ENCODE measurements at places on chromosomes 11 and 22.
A peak's percentile ranks its signal among the peaks of the same experiment; 100 is the strongest.

DNA sequence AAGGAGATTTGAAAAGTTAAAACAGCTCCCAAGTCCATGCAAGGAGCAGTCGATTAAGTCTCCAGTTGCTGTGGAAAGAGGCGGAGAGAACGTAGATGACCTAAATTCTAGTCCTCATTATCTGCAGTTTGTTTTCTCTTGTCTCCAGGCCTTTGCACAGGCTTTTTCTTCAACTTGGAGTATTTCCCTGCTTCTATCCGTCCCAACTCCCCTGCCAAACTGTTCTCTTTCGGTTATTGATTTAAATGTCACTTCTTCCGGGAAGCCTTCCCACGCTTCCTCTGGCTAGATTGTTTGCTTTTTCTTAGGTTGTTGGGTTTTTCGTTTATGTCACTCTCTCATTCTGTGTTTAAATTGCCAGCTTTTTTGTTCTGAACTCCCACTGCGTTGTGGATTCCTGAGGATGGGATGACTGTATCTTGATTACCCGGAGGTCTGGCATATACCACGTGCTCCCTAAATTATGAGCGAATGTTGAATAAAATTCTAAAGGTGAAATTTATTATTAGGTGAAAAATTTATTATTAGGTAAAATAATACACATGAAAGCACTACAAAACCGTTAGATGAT is 463 bp downstream of the TMEM126B start:
- no peak for DNase-seq

- DNase-seq, result no peak
These were observed 75.7 kb downstream of the CCDC83 start for GRCh38 chr11:85930879-85931366.

- DNase-seq, result no peak
These were observed 56.1 kb downstream of the APIP start for GRCh38 chr11:34860034-34860433.

DNA sequence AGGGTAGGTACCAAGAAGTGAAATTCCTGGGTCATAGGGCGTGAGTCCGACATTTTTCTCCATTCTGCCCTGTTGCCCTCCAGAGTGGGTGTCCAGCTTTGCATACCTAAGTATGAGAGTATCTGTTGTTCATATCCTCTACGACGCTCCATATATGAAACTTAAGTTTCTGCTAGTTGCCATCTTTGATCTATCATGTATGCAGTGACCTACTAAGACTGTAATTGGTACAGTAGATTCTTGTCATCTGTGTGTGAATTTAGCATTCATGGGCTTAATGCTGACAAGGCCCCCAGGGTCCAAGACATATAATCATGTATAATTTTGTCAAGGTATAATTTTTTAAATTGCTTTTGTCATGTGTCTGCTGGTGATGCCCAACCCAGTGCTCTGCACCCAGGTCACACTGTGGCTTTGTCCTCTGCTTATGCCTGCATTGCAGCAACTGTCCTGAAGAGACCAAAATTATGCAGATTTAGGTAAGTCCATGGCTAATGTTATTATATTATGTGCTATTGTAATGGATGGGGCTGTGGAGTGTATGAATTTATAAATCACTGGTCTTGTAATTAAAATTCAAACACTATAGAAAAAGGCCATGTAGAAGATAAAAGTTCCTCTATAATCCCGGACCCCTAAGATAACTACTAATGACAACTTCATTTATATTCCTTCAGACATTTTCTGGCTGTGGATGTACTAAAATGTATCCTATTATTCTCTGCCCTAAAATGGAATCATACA is 12.2 kb downstream of the NEAT1 start:
- DNase-seq, result no peak

- no peak for DNase-seq
These were observed 121.7 kb downstream of the ZNF280B start for GRCh38 chr22:22386602-22387385.

DNA sequence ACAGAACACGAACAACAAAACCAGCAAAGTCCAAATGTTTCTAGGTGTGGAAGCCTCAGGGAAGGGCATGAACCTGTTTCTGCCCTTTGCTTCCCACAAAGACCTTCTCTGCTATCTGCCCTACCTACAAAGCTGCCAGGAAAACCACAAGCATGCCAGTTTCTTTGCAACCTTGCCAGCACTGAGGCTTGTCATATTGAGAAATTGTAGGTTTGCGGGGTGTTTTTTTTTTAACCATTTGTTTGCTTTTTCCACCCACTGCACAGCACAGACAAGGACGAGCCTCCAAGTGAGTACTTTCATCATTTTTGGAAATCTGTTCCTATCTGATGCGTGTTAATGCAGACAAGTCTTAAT is 12.8 kb downstream of the PARVG start:
- no peak for DNase-seq

DNA sequence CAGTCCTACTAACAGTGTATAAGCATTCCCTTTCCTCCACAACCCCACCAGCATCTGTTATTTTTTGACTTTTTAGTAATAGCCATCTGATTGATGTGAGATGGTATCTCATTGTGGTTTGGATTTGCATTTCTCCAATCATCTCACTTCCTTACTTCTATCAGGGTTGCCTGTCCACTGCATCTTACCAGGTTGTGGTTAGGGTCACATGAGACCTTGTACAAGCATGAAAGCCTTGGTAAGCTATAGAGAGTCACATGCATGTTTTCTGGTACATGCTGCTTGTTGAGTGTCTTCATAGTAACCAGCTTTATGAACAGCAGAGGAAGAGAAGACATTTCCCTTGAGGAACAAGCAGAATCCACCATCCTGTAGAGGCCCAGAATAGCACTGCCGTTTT is 102.9 kb upstream of the PAX6 start:
- no peak for DNase-seq

DNA sequence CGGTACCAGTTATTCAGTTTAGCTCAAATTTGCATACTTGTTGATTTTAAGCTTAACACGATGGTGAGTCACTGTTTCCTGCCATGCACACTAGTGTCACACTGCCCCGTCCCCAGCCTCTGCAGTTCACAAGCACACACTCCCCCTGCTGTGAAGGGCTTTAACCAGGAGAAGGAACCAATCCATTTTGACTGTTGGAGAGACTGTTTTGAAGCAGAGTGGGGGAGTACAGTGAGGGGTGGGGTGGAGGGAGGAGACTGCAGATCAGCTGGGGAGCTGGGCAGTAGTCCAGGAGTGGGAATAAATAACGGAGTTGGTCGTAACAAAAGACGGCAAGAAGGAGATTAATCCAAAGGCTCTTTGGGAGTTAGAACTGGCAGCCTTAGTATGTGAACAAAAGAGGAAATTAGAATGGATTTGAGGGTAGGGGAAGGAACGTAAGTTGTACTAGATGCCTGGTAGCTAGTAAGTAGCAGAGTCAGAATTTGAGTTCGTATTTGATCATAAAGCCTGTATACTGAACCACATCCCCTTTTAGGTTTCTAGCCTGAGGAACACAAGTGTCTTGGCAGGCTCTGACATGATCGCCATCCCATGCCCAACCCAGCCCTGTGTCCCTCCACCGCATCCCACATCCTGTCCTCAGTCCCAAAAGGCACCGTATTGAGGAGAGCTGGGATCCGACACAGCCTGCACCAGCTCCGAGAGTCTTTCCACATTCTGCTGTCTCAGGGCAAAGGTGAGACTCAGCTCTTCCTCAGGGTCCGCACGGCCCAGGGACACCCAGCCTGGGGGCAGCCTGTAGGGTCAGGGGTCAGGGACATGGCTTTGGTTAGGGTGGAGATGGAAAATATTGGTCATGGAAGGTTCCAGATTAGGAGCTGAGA is 862 bp downstream of the TPP1 start:
- DNase-seq, result no peak

DNA sequence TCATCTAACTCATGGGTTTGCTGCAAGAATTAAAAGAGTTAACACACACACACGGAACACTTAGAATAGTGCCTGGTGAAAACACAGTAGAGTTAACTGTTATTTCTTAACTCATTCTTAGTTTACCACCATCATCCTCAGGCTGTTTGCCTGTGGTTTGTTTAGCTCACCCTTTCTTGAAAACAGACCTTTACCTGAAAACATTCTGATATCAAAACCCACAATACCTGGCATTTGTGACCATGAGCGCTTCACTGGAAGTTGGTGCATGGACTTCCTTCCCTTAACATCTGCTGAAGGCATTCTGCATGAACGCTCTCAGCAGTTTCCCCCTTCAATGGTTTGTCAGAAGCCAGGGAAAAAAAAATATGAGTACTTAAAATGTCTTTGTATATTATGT is 256.0 kb downstream of the ETS1 start:
- no peak for DNase-seq

DNA sequence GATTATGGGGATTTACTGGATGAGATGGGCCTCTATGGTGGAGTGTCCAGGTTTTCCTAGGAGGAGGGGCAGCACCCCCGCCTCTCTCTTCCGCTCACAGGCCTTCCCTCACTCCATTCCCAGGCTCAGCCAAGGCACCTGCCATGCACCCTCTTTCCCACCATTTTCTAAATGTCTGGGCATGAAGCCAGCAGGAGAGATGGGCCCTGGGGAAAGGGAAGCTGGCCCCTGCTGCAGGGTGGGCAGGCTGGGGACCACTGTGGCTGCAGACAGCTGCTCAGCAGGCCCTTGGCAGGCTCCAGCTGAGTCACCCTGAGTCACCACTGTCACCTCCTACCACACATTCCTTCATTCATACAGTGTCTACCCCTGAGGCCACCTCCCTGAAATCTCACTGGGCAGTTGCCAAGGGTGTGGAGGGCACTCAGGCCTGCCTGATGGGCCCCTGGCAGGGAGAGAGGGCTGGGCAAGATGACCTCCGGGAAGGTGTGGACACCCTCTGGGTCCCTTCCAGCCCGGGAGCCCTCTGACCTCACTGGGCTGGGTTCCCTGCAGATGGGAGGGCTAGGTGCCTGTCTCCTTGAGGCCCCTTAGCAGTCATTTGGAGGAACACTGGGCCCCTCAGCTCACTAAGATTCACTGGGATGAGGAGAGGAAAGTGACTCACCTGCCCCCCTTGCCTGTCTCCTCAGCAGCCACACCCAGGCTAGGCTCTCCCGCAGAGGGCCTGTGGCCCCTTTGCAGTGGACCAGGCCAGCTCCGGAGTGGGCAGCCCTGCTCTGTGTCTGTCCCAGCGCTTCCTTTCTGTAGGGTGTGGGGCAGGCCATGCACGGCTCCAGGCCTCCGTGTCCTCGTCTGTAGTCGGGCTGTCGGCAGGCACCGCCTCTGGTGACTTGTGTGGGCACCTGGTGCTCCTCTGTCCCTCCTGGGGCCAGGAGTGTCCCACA is 7.8 kb downstream of the MYEOV start:
- DNase-seq, result peak; percentile 98

DNA sequence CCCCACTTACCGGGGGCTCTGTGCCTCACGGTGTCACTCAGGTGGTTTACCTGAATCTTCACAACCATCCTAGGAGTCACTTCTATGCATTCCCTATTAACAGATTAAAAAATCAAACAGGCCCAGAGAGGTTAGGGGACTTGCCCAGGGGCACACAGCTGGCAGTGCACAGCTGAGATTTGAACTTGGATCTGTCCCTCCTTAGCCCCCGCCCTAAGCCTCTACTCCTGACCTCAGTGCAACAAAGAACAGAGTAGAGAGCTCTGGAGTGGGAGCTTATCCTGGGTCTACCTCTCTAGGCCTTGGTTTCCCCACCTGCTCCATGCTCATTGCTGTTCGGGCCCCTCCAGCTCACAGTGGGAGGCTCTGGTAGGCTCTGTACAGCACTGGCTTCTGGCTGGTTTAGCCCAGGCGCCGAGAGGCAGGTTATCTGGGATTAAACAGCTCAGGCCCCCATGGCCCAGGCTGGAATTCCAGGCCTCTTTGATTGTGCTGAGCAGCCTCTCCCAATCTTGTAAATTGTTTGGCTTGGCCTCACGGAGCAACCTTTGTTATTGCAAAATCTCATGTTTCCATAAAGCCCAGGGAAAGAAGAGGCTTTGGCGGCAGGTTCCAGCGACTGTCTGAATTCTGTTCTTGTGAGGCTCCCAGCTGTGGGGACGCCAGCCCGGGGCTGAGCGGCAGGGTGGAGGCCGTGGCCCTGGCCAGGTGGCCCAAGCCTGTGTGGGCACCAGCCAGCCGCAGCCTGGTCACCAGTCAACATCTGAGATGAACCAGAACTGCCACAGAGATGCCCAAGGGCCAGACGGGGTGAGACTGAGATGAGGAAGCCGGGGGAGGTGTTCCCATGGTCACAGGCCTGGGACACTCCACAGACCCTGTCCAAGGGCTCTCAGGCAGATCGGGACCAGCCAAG is 28.9 kb upstream of the SHISAL1 start:
- no peak for DNase-seq
